A172 (cell line): ENCODE measurements at places on chromosomes 6 and 20. TPM values are rescaled to one million over a fixed set of nuclear protein-coding genes. Genes with fewer than 3 reads are reported as not detected.

DNA sequence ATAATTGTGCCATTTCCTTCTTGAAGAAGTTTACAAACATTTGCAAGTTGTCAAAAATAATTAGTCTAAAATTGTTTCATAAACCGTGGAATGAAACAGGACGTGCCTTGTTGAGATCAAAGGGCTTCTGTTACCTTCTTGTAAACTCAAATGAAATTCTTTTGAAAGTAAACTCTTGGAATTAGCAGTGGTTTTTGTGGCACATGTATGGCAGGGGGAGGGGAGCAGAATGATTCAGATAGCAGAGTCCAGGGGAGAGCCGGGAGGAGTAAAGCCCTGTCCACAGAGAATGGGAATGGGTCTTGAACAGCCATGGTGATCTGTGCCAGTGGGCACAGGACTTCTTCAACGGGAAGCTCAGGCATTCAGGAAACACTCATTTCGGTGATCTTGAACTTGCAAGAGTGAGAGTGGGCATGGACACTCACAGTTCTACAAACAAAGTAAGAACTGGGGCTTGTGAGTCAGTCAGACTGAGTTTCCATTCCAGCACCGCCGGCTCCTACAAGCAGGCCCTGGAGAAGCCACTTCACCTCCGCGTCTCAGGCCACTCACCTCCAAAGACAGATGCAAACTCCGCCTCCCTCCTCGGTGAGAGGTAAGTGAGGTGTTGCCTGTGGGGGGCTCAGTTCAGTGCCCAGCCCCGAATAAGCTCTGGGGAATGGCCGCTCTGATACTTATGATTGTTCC, 143.1 kb downstream of the CDH26 start:
- no peak for DNase-seq

DNA sequence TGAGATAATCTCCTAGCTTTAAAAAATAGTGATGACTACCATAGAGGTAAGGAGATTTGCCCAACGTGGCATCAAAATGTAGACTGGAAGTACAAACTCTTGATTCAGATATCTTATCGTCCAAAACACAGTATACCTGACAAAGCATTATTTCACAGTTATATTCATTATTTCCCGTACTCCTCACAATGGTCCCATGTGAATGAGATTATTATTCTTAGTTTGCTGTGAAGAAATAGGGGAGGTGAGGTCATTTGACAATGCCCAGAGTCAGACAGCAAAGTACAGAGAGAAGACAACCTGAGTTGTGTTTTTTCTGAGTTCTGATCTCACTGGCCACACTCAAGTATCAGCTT, 1.2 kb upstream of the TFB1M start:
- no peak for DNase-seq

- no peak for DNase-seq
Observed at GRCh38 chr6:23140871-23141270, 571.5 kb downstream of the HDGFL1 start.

GRCh38 chr6:170090561-170090960, 200.3 kb downstream of the DLL1 start:
- no peak for DNase-seq

DNA sequence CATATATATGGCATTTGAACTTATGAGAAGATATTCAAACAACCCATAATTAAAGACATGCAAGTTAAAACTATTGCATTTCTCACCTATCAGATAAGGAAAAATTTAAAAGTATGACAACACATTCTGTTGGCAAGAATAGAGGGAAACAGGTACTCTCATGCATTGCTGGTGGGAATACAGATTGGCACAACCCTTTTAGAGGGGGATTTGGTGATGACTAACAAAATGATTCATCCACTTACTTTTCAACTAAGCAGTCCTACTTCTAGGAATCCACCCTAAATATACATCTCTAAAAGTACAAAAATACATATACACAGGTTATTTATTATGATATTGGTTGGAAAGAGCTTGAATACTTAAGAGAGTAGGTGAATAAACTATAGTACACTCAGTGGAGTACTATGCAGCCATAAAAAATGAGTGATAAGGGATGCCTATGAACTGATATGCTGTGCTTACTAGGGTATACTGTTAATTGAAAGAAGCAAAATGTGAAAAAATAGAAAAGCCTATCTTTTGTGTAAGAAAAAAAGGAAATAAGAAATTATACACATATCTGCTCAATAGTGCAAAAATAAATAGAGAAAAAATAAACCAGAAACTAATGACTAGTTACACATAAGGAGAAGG, 42.2 kb downstream of the ADAT2 start:
- DNase-seq = peak; percentile 21

DNA sequence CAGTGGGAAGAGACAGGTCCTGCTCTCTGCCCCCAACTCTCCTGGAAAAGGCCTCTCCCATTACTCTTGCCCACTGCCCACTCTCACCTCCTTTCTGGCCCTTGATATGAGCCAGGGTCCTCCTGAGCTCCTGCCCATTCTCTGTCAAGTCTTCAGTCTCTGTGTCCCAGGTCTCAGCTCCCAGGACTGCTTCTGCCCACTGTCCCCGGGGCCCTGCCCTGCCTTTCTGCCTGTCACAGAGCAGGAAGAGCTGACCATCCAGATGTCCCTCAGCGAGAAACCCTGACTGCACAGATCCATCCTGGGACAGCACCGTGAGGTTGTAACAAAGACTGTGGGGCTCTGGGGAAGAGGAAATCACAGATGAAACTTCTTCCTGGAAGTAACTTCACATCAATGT, 22.2 kb downstream of the HLA-F start:
- DNase-seq = no peak

GRCh38 chr6:44203955-44204354, 12.8 kb upstream of the MYMX start:
- DNase-seq = peak; percentile 45

GRCh38 chr6:37547564-37548061, 47.9 kb upstream of the CCDC167 start:
- DNase-seq = peak; percentile 61

GRCh38 chr20:56222945-56223344, 25.6 kb upstream of the MC3R start:
- no peak for DNase-seq

DNA sequence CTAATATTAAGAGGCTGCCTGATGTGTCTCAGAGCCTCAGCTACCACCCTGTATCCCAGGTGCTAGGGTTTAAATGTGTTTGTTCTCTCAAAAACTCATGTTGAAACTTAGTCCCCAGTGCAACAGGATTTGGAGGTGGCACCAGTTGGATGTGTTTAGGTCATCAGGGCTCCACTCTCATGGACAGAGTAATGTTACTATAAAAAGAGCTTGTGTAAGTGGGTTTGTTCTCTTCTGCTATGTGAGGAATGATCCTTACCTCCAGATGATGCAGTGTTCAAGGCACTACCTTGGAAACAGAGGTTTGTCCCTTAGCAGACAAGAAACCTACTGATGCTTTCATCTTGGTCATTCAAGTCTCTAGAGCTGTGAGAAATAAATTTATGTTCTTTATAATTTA, 164.9 kb upstream of the EPHA7 start:
- DNase-seq = no peak

The LY6G6D gene
- not detected in 2 replicates for total RNA-seq

The KCNQ2 gene
- 0.31 and 0.36 TPM in 2 replicates for total RNA-seq
